ENCODE measurements at places on chromosomes 6 and 20.
A peak's percentile ranks its signal among the peaks of the same experiment; 100 is the strongest.

GRCh38 chr6:31128093-31128676 lies 7.9 kb upstream of the CDSN start:
- peak; percentile 78 for DNase-seq

DNA sequence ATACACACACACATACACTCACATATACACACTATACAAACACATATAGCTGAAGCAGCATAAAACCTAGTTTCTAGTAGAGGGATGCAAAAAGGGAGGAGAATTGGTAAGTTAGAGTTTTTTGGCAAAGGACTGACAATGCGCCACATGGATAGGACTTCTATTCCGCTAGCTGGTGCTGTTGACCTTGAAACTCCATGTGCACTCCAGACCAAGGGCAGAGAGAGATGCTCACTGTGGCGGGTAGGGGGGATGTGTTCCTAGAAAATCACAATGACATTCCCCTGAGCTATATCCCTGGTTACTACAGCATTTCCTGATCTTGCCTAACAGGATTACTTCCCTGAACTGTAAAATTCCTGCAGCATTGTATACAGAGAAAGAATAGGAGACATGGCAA lies 19.2 kb downstream of the MICA start:
- no peak for DNase-seq

- peak; percentile 67 for DNase-seq
These were observed 41.0 kb downstream of the ZMYND8 start for GRCh38 chr20:47315339-47316056.

DNA sequence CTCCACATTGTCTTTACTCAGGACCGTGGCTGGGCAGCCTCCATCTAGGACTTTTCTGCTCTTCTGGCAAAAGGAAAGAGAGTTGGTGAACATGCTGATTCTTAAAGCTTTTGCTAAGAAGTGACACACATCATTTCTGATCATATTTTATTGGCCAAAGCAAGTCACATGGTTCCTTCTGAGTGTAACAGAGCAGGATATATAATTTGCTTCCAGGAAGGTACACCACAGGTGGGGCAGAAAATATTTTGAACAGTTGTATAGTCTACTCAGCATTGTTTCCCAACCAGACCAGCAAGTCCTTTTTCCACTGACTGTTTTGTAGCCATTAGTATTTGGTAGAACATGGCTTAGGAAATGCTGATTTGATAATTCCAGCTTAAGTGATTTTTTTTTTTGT lies 73.5 kb downstream of the AKAP7 start:
- no peak for DNase-seq

DNA sequence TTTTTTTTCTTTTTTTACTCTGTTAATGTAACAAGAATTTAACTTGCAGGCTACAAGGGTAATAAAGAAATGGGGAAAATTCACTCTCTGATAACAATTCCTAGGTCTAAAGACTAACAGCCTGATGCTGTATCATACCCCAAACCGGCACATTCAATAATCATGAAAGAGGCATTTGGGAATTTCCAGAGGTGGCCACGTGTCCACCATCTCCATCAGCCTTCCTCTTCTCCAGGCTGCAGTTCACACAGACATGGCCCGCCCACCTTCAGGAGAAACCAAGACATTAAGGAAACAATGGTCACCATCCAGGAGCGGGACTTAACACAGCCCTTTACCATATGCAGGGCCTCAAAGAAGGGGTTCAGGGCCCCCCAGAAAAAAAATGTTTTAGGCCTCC lies 44.8 kb downstream of the PDE10A start:
- DNase-seq: no peak

DNA sequence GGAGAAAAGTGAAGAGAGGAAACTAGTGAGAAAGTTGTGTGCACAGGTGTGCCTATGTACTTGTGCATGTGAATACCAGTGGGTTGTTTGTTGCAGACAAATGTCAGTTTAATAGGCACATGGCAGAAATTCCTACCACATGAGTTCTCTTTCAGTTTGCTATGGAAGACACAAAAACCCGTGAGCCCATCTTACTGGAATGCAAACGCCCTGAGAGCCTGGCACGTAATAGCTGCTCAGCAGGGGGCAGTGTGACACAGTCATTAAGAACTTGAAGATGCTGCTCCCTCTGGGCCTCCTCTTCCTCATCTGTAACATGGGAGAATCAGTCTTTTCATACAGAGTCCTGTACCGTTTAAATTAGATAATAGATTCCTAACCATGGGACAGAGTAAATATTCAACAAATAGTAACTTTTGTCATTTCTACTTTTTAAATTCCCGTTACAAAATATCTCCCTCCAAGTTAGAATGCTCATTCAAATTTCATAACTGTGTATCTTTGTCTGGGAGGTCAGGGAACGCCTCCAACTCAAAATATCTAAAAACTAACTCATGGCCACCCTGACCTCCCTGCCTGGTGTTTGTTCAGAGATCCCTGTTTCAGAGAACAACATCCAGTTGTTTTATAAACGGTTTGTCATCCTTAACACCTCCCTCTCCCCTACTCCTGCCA lies 802.9 kb downstream of the MAFB start:
- peak; percentile 61 for DNase-seq

- DNase-seq: no peak
These were observed 58.7 kb downstream of the RALY start for GRCh38 chr20:34052414-34052813.

DNA sequence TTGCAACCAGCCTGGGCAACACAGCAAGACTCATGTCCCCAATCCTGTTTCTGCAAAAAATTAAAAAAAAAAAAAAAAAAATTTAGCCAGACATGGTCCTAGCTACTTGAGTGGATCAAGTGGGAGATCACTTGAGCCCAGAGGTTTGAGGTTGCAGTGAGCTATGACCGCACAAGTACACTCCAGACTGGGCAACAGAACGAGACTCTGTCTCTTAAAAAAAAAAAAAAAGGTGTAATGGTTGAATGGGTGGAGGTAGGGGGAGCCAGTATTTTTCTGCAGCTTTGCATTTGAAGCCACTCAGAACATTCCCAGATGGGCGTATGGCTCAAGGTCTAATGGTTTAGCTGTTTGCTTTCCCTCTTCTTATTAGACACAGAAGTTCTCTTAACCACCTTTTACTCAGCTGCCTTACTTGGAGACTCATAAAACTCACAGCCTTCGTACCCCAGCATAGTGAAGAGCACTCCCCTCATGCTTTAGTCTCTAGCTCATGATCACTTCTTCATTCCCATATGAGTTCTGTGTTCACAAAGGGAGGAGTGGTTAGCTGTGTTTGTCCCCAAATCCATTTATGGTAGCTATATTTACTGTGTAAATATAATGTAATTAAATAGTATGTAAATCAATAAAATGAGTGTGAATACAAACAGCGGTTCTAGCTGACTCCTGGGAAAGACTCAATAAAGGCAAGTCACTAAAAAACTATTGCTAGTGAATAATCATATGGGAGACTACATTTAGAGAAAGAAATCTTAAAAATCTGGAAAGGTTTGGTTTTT lies 9.0 kb downstream of the FKBP1A start:
- no peak for DNase-seq

GRCh38 chr20:32163951-32164350 lies 43.6 kb downstream of the PLAGL2 start:
- no peak for DNase-seq

Measured in hematopoietic multipotent progenitor cell treated with erythropoietin and hydrocortisone succinate and interleukin-3 and kit ligand, for 6 days (in vitro differentiated cells).